ENCODE measurements at places on chromosomes 4 and X.

GRCh38 chr4:118012142-118012541 lies 22.1 kb upstream of the NDST3 start:
- no peak for DNase-seq

GRCh38 chrX:150041208-150041607 lies 102.9 kb upstream of the EOLA2 start:
- no peak for DNase-seq

DNA sequence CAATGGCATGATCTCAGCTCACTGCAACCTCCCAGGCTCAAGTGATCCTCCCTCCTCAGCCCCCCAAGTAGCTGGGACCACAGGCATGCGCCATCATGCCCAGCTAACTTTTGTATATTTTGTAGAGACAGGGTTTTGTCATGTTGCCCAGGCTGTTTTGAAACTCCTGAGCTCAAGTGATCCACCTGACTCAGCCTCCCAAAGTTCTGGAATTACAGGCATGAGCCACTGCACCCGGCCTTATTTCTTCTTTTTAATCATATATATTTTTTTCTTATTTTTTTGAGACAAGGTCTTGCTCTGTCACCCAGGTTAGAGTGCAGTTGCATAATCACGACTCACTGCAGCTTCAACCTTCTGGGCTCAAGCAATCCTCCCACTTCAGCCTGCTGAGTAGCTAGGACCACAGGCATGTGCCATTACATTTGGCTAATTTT lies 184.0 kb downstream of the TSPAN5 start:
- no peak for DNase-seq

GRCh38 chrX:63350941-63351616 lies at the start of gene SPIN4:
SPIN4 (minus strand) TSS chrX:63351332; CDS start chrX:63350819, 513 bp downstream.
- peak; percentile 46 for DNase-seq

- peak; percentile 27 for DNase-seq
Observed at GRCh38 chr4:123599920-123600810, 203.6 kb downstream of the SPRY1 start.

- no peak for DNase-seq
Observed at GRCh38 chrX:122418758-122419157, 765.3 kb upstream of the GRIA3 start.

DNA sequence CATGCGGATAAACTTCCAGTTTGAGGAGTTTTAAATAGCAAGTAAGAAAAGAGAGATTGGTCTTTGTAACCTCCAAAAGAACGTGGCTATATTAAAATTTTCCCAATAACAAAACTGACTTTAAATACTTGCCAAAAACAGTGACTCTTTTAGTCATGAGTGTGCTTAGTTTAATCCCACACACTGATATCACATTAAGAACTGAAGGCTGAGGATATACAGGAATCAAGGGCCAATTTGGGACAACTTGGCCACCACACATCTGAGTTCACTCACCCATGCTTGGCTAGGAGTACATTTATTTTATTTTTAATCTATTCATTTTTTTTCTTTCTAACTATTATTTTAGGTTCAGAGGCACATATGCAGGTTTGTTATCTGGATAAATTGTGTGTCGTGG lies 110.2 kb downstream of the APBB2 start:
- DNase-seq, result no peak

DNA sequence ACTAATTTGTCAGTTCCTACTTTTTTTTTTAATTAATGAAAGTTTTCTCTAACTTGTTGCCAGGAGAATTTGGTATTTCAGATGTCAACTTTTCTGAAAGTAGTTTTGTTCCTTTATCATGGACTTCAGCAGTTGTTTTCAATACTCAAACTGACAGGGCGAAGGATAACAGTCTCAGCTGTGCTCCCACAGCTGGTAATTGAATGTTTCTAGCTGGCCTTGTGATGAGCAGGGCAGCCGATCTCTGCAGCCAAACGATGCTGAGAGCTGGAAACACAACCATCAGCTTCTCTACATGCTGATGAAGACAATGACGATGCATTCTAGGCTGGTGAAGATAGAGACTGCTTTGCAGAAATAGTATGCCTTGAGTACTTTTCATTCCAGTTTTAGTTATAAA lies 130.0 kb upstream of the MAP9 start:
- no peak for DNase-seq

DNA sequence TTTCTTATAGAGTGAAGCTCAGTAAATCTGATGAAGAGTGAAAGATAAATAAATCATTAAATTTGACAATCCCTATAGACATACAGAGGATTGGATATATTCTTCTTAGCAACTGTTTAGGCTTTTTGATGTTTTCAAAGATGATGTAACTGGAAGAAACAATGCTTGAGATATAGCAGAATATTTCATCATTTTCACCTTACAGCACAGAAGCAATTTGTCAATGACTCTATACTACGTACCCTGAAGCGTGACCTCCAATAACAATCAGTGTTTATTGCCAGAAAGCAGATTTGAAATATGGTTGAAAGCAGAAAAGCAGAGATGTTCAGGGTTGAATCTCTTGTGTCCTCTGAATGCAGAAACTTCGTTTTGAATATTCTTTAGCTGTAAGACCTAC lies 228.4 kb downstream of the DTHD1 start:
- no peak for DNase-seq

GRCh38 chrX:134602410-134602809 lies 55.9 kb downstream of the PLAC1 start:
- no peak for DNase-seq

DNA sequence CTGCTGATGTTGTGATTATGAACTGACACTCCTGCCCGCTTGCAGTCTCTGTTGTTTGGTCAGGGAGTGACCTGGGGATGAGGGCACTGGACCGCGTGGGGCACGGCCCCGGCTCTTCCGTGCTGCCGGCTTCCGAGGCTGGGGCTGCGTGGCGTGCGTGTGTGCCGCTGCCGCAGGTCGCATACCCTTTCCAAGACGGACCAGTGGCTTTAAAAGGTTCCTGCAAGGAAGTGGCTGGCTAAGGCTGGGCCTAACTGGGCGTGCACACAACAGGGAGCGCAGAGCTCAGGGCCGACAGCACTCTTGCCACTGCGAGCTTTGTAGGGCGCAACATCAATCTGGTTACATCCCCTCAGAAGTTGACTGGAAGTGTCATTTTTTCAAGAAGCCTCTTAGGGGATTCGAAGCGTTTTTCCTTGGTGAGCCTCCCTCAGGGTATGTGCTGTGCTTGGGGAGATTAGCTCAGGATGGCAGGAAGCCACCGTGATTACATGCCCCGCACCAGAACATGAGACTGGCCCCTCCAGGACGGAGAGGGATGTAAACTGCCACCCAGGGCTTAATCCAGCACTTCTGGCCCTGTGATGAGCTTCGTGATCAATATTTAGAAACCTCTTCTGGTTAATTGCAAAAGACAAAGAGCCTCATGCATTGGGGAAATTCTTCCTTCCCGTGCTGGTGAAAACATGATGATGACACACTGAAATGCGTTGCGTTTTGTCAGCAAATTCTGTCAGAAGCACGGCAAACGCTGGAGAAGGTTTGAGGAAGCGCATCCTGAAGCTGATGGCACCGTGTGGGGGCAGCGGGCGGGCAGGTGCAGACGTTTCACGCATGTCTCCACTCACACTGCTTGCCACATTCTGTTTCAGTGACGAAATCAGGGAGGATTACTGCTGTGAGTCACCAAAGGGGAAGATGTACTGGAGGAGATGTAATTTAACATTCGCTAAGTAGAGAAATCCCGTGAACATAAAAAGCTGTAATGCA lies 11.1 kb downstream of the MAEA start:
- no peak for DNase-seq

DNA sequence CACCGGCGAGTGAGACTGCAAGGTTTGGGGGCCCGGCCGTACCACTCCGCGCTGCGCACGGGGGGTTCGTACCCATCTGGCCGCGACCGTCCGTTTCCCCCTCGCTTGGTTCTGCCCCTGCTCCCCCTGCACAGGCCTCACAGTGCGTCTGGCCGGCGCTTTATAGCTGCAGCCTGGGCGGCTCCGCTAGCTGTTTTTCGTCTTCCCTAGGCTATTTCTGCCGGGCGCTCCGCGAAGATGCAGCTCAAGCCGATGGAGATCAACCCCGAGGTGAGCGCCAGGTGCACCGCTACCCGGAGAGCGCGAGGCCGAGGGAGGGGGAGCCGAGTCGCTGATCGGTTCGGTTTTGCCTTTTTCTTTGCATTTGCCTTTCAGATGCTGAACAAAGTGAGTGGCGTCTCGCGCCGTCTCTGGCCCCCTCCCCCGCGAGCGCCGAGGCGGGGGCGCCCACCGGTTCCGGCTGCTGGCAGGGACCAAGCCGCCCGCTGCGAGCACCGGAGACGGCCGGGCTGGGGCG lies at the start of gene UCHL1:
Gene UCHL1 (plus strand): TSS at position 189 of the 517 bp plus-strand sequence. CDS start 49 bp downstream, at position 238.
- no peak for DNase-seq

DNA sequence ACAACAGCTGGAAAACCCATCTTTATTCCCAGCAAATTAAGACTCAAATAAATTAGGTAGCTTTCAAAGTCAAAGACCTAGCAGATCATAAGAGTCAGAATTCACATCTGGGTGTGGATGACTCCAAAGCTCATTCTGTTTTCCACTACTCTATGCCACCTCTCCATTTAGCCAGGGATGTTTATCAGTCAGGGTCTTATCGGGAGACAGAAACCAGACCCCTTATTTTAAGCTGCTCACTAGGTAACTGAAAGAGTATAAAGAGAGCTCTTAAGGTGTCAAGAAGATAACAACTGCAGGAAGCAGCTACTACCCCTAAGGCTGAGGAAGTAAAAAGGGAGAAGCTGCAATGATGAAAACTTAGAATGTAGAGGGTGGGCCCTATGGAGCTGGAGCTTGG lies 333.7 kb upstream of the KLF3 start:
- no peak for DNase-seq

- no peak for DNase-seq
Observed at GRCh38 chrX:109855501-109855900, 122.4 kb upstream of the ACSL4 start.

DNA sequence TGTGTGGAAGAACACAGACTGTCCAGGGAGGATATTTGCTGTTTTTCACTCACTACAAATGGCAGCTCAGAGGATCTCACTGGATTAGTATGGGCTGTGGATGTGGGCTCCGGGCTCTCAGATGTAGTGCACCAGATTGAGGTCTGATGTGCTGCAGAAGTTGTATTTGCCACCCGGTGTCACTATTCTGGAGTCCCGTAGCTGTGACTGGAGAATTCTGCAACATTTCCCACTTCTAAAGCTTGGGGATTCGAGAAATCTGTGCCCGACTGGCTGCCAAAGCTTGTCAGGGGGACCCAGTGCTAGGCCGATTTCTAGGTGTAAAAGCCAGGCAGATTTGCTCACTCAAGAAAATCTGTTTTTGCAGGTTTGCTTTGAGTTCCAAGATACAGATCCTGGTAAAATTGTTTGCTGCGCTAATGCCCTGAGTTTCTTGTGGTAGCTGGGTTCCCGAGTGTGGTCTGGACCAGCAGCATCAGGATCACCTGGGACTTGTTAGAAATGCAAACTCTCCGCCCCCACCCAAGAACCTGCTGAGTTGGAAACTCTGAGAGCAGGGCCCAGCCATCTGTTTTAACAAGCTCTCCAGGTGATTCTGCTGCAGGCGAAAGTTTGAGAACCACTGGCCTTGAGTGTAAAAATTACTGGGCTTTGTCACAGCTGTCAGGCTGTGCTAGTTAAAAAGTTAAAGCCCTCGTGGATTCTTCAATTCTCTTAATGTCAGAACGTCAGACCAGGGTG lies 18.1 kb downstream of the KIT start:
- no peak for DNase-seq

DNA sequence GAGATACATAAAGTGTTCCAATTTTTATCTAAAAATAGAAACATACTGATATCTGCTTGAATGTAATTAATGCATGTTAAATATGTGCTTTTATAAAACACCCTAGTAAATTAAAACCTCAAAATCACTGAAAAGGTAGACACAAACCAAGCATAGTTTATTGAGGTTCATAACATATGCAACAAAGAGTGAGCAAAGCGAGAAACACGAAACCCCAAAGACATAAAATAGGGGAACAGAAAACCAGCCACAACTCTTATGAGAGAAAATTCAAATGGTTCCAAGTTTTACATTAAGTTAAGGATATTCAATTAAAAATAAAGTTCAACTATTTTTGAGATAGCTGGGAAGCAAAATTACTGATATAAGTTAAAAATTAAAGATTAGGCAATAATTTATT lies 336.4 kb upstream of the AGA start:
- no peak for DNase-seq

DNA sequence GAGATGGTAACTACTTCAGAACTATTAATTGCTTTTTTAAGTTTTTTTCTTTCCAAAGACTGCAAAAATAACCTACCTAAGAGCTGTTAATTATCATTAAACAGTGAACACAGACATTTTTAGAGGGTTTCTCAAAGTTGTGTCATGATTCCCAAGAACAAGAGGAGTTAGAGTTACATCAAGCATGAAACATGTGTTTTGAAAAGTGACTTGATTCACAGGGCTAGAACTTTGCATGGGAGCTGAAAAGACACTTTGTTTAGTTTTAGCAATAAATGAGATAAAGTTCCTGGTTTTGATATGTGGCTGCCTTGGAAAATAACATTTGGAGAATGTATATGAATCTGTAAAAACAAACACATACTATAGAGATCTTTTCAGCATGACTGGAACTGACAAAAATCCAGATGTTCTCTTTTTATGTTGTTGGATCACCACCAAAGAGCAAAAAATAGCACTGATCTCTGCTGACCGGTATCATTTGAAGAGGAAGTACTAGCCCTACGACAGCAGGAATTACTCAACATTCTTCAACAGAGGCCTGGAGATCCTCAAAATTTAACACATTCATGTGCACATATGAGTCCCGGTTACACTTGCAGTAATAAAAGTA lies 173.0 kb upstream of the PCDH18 start:
- no peak for DNase-seq

- DNase-seq, result no peak
Observed at GRCh38 chr4:47930971-47931804, 16.8 kb upstream of the NFXL1 start.

- no peak for DNase-seq
Observed at GRCh38 chrX:11531226-11531625, 134.5 kb downstream of the ARHGAP6 start.

- no peak for DNase-seq
Observed at GRCh38 chrX:48498374-48498809, 10.4 kb upstream of the PORCN start.

- no peak for DNase-seq
Observed at GRCh38 chrX:6004529-6004928, 224.1 kb downstream of the NLGN4X start.

GRCh38 chrX:109187473-109188168 lies 294.3 kb downstream of the GUCY2F start:
- no peak for DNase-seq

GRCh38 chr4:4859325-4859798 lies at the start of gene MSX1:
MSX1 (plus strand) TSS chr4:4859665; CDS start chr4:4859900, 235 bp downstream.
- DNase-seq, result no peak

DNA sequence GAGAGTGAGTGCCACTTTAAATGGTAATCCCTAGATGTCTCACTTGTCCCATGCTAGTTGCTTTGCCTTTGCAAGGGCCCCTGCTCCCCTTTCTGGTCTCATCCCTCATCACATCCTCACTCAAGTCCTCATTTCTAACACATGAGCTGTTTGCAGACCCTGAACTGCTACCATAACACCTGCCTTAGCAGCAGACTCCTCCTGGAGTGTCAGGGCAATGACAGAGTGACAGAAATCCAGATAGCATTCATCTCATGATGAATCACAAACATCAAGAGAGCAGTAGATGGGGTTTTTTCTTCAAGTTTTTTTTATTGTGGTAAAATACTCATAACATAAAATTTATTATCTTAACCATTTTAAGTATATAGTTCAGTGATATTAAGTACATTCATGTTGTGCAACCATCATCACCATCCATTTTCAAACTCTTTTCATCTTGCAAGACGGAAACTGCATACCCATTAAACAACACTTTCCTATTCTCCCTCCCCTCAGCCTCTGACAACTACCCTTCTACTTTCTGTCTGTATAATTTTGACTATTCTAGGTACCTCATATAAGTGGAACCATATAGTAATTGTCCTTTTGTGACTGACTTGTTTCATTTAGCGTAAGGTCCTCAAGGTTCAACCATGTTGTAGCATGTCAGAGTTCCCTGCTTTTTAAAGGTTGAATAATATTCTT lies 133.2 kb upstream of the RPS6KA3 start:
- no peak for DNase-seq

Data from CD4-positive, alpha-beta memory T cell (primary cell).